NCI-H2227 treated with DMSO at 0.1 percent for 48 hours (cell line): ENCODE measurements at places on chromosomes 4 and X.
A peak's percentile ranks its signal among the peaks of the same experiment; 100 is the strongest.

DNA sequence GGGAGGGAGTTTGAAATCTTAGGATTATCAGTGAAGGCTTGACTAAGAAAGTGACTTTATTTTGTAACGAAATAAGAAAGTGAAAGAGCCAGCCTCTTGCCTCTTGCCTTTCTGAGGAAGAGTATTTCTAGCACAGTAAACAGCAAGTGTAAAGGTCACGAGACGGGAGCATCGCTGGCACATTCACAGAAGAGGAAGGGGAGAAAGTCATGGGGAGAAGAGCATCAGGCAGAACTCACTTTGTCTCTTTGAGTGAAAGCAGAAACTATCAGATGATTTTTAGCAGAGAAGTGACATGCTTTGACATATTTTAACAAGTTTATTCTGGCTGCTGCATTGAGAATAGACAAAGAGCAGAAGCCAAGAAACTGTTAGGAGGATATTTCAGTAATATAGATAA lies 313.8 kb downstream of the CAMK2D start:
- no peak for DNase-seq

DNA sequence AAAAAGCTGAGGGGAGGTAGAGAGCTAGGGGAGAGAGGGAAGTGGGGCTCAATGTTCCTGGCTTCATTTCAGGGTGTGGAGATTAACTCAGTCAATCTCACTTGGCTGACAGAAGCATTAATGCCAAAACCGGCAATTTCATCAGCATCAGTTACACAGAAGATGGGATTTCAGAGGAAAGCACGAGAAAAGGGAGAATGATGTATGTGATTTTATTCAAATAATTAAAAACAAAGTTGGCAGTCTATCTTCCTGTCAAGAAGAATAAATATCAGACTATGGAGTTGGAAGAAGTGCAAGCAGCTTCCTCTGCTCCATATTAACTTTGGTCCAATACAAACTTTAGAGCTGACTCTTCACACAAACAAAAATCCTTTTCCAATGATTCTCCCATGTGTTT lies 29.6 kb upstream of the HCCS start:
- DNase-seq: no peak

DNA sequence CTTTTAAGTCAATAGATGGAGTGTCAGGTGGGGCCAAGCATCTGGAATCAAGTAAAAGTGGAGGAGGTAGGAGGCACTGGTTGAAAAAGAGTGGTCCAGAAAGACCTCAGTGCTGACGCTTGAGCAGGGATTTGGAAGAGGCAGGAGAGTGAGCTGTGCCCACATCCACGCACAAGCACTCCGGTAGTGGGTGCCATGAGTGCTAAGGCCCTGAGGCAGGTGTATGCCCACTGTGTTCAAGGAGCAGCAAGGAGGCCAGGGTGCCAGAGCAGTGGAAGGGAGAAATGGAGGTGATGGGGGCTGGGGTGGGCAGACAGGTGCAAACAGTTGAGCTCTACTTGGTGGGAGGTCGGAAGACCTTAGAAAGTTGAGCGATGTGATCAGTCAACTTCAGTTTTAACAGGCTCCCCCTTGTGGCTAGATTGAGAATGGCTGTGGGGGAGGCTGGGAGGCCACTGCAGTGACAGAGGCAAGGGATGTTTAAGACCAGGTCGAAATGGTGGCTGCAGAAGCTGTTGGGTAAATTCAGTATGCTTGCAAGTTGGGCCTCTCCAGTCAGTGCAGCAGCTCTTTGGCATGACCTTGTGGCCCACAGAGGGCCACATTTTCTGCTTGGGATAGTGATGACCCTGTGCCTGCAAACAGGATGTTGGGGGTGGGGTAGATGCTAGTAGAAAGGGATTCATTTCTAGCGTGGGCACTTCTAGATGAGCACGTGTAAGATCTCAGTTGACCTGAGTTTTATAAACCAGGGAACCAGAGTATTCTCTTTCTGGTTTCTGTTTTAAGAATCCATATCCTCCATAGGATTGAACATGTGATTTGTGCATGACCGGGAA lies 12.7 kb downstream of the TKTL1 start:
- no peak for DNase-seq

GRCh38 chr4:150224896-150225591 lies 146.8 kb downstream of the DCLK2 start:
- no peak for DNase-seq

- no peak for DNase-seq
Measured at GRCh38 chr4:2497931-2498330, 29.0 kb downstream of the RNF4 start.

GRCh38 chrX:20767346-20767745 lies 500.6 kb upstream of the RPS6KA3 start:
- DNase-seq: no peak

DNA sequence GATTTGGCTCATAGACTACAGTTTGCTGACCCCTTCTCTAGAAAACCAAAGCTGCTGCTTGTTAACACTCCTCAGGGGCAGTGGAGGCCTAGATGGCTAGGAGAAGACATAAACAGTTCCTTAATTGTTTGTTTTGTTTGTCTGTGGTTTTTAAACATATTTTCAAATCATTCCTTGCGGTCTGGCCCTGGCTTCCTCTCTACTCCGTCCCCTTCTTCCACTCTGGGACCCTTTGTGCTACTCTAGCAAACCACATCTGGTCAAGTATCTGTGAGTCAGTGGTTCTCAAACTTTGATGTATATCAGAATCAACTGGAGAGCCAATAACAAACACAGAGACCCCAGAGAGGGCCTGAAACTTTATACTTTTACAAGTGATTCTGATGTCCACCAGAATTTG lies 36.1 kb downstream of the FRMPD4 start:
- no peak for DNase-seq

- no peak for DNase-seq
Measured at GRCh38 chr4:147370881-147371280, 110.0 kb upstream of the EDNRA start.

GRCh38 chr4:124948976-124949597 lies 236.6 kb upstream of the ANKRD50 start:
- no peak for DNase-seq

- no peak for DNase-seq
Measured at GRCh38 chr4:167406181-167406580, 171.9 kb upstream of the SPOCK3 start.

DNA sequence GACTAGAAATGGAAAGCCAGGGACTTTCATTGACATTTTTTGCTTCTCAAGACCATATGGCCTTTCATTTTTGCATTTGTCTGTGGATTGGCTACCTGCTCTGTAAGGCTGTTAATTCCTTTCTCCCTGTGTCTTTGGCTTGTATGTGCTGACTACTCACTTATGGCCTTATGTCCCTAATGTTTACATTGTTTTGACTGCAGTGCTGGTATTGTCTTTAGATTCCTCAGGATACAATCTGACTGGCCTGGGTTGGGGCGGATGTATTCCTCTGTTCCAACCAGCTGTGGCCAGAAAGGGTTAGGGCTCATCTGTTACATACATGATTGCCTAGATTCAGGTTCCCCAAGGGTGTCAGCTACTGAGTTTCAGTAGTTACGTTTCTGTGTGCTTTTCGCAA lies 108.1 kb downstream of the RAPGEF2 start:
- no peak for DNase-seq

DNA sequence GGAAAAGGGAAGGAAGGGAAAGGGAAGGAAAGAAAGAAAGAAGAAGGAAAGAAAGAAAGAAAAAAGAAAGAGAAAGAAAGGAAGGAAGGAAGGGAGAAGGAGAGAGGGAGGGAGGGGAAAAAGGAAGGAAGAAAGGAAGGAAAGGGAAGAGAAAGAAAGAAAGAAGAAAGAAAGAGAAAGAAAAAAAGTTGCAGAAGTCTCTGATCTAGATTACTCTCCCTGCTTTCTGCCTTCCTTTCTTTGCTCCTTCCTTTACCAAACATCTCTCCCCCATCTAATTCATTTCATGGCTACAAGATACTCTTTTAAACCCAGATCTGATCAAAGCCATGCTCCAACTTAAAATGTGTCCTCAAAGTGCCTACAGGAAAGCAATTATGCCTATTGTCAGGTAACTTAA lies 148.6 kb downstream of the KIT start:
- no peak for DNase-seq

DNA sequence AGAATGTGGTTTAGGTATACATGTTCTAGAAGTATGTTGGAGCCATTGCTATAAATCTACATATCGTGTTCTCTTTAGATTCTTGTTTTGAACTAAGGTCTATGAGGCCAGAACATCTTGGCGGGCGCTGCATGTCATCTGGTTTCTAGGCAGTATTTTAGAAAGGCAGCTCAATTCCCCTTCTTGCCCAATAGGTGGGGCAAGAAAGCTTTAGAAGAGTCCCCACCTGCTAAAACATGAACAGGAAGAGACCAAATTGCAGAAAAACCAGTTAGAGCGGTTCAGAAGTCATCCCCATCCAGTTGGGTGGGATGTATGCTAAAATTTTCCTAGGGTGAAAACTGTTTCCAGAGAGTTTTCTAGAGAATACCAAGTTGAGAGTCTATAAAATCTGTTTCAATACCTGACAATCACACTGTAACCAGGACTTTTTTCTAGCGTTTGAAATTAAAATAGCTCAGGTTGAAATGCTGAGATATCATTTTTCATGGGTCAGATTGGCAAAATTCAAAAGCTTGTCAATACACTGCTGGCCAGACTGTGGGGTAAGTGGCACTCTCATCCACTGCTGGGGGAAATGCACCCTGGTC lies 17.5 kb upstream of the SH3KBP1 start:
- DNase-seq: peak; percentile 61

DNA sequence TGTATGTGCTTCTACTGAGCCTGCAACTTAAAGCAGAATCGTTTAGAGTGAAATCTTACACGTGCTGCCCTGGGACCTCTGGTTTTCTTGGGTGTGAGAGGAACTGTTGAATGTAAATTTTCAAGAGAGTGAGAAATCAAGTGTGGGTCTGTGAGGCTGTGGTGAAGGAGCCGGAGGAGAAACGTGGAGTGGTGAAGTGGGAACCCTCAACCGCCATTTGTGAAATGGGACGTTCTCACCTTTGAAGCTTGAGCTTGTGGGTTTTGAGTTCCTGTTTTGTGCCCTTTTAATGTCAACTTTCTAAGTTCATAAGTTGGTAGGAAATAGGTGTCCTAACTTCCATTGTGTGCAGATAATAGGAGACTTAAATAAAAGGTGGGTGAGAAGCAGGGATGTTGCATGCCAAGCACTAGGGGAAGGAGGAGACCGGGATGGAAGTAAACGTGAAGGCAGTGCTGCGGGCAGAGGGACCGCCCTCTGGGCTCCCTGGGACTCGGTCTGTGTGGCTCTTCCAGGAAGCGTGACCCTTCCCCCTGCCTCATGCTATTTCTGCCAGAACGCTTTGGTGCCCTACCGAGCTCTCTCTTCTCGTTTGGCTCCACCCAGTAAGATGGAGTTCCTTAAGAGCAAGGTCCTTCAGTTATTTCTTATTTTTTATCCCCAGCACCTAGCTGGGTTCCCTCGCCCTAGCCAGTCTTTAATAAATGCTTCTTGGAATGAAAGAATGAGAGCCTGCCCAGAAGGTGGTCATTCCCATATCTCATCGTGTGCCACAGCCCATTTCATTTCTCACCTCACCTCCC lies 56.0 kb downstream of the TMEM131L start:
- no peak for DNase-seq

DNA sequence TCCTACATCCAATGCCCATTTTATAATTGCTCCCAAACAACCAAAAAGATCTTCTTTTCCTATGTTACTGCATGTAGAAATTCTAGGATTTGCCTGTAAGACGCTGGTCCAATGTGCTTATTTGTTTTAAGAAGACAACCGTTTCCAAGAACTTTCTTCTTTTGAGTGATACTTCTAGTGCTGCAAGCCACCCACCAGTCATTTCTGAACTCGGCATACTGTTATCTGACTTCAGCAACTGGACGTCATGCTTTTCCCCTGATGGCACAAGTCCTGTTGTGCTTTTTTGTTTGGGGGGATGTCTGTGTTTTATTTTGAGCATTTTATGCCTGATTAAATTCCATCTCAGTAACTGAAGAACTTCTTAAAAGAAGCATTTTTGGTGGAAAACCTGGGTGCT lies 16.0 kb upstream of the RAP1GDS1 start:
- DNase-seq: no peak

DNA sequence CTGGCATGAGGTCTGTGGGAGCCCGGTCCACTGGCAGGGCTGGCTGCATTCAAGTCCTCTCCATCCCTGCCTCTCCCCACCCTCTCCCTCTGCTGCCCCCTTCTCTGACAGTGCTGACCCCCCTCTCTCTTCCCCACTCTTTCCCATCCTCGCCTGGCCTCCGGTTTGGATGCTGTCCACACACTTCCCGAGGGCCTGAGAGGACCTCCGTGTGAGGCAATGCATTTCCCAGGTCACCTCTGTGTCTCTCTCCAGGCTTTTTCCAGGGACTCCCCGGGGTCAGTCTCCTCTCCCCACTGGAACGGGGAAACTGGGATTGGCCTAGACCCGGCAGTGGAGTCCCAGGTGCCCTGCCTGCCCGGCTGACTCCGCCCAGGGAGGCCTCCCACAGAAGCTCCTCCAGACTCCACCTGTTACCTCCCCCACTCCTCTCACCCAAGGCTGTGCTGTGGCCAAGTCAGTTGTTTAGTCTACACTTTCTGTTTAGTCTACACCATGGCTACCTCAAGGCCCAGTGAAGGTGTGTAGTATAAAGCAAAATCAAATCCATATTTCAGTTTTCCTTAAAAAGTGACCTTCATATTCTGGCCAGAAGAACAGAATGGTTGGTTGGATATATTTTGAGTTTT lies 146.8 kb downstream of the PTTG2 start:
- DNase-seq: no peak
